ENCODE measurements at places on chromosomes 11 and 22.

DNA sequence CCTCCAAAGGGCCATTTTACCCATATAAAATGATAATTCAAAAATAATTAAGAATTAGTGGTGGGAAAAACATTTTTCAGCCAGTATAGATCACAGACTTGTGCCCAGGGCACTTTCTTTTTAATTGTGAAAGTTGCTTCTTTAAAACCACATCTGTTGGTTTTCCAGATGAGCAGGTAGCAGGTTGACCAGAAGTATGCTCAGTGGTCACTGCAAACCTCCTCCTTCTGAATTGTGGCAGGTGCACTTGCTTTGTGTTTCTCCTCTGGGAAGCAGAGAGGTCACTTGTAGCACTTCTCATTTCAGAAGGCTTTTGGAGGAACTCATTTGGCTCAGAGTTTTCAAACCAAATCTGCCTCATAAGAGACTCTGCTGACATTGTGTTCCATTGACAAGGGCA lies 24.6 kb upstream of the CWF19L2 start:
- DNase-seq = no peak

GRCh38 chr22:24590596-24591173 lies 2.2 kb downstream of the LRRC75B start:
- no peak for DNase-seq

DNA sequence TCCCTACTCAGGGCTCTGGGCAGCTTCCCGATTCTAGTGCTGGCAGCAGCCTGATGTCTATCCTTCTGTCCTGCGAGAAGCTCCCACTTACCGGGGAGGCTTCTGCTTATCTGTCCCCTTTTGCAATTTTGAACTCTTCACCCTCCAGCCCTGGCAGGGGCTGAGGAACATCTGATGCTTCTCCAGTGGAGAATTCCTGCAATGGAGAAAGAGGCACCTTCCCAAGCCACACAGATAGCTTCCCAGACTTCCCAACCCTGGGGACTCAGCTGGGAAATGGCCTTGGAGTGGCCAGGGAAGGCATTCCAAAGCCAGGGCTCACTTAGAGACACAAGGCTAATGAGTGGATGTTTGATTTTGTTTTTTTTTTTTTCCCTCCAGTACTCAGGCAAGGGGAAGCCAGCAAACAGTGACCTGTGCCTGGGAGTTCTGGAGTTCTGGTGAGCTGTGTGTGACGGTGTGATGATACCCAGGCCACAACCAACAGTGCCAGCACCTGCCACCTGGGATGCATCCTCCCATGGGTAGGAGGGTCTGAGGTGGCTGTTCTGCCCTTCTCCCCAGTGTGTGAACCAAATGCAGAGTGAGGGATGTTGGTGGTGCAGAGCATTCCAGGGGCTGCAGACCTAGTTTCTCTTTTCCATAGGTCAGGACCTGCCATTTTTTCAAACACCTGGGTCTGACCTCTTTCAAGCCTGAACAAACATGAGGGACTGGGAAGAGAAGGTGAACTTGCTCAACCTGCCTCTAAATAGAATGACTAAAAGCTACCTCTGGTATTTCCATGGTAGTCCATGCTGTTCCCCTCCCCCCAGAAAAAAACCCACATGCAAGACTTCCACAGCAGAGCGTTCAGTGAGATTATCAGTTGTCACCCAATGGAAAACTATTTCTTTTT lies 95.1 kb downstream of the CCDC81 start:
- DNase-seq = peak; percentile 85

DNA sequence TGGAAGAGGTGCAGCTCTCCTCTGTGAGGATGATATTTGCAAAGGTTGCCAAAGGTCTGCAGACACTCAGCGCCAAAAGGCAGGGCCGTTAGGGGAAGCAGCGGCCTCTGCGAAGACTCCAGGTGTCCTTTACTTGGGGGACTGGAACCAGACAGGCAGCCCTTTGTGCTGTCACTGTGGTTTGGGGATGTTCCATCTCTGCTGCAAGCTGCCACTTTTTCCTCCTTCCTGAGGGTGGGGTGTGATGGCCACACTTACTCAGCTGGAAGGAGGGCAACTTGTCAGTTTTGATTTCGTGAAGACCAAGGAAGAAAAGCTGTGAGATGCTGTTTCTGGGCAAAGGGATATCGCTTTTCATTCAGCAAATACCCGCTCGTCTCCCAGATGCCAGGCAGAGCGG lies 96.5 kb upstream of the PRR5 start:
- no peak for DNase-seq

- DNase-seq = no peak
Measured at GRCh38 chr11:66014804-66015453, 3.1 kb downstream of the CST6 start.

GRCh38 chr11:96130061-96130620 lies 206.2 kb upstream of the MTMR2 start:
- no peak for DNase-seq

- peak; percentile 80 for DNase-seq
Measured at GRCh38 chr22:50271519-50271970, 1.4 kb upstream of the MAPK11 start.

DNA sequence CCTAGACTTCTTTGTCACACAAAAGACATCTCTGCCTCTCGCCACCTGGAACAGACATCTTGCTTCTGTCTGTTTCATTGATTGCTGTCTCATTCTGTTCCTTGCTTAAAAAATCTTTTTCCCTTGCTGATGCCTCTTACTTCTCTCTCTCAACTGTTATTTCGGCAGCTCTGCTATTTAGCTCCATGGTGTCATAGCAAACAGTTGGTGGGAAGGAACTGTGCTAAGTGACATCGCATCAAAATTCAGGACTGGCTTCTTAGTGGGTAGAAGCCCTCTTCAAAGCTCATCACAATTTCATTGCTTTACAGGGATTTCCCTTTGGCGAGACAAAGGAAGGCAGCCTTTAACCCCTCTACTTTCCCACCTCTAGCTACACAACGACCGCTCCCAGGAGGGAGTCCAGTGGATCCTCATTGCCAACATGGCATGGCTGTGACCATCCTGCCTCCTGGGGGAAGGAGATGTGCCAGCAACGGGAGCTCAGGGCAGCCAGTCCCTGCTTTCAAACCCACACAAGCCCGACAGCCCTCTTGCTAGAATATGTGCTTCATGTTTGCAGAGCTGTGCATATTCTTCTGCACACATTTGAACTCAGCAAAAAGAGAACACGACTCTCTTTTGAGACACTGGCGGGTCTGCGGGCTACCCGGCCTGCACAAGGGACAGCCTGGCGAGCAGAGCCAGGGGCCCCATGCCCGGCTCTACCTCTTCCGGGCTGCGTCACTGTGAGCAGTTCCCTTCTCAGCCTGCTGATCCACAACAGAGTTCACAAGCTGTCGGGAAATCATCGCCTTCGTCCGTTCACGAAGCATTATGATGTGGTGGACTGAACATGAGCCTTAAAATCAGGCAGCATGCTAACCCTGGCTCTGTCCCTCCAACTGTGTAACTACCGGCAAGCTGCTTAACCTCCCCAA lies 51.1 kb upstream of the JAM3 start:
- DNase-seq = no peak

- peak; percentile 52 for DNase-seq
Measured at GRCh38 chr11:206526-207207, 532 bp downstream of the BET1L start.

- no peak for DNase-seq
Measured at GRCh38 chr11:128412847-128413791, 174.2 kb downstream of the ETS1 start.

- no peak for DNase-seq
Measured at GRCh38 chr22:50298937-50299784, 8.3 kb downstream of the PLXNB2 start.

GRCh38 chr11:19345519-19345847 lies 104.7 kb upstream of the E2F8 start:
- DNase-seq = peak; percentile 67

GRCh38 chr11:100727410-100727809 lies 40.3 kb downstream of the ARHGAP42 start:
- no peak for DNase-seq

DNA sequence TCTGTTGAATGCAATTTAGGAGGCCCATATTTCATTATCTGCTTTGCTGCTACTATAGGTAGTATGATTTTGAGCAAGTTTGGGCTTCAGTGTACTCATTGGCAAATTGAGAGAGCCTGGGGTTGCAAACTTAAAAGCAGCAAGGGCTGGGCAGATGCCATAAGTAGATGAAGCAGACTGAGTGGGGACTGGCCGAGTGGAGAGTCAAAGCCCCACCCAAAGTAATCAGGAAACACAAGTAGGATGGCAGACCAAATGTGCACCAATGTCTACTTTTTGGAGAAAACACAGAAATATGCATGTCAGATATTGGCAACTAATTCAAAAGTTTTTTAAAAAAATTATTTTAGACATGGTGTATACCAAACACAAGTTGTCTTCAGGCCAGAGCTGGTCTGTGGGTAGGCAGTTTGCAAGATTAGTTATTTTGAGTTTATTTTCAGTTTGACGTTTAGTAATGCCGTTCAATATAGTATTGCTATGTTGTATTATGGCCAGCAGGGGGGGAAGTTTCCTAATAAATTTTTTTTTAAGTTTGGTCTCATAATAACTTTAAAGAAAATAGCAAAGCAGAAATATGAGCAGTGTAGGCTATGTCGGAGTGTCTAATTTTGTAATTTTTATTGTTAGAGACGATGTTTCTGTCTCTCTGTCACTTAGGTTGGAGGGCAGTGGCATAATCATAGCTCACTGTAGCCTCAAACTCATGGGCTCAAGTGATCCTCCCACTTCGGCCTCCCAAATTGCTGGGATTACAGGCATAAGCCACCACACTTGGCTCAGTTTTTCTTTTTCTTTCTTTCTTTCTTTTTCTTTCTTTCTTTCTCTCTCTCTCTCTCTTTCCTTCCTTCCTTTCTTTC lies 105.1 kb downstream of the HIPK3 start:
- DNase-seq = no peak

DNA sequence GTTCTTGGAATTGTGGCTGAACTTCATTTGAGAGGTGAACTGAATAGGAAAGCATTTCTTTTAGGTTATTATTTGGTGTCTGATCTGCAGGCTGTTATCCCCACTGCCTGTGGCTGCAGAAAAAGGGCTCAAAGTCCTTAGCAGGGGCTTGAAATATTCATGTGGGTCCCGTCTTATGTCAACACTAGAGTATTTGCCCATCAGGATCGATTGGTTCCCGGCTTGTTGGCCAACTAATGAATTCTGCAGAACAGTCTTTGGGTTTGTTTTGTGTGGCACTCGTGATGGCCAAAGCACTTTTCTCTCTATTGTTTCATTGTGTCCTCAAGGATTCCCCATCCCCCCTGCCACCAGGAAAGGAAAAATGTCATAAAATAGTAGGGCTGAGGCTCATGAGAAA lies 211.9 kb downstream of the MYO18B start:
- DNase-seq = no peak
